ENCODE measurements at places on chromosomes 1 and 21. TPM values are rescaled to one million over a fixed set of nuclear protein-coding genes. Genes with fewer than 3 reads are reported as not detected.

Gene SIK1
- 6.0 TPM for total RNA-seq

Gene CENPF
- total RNA-seq = 45.5 TPM

Gene PRAMEF6
- total RNA-seq = not detected

Gene MAPKAPK2
- 79.1 TPM for total RNA-seq

Gene COL24A1
- total RNA-seq = not detected

Gene UQCRHL
- total RNA-seq = 2.0 TPM

Gene C8B
- not detected for total RNA-seq

Gene FOXD3
- total RNA-seq = not detected

Gene ANGEL2
- 41.2 TPM for total RNA-seq

GRCh38 chr21:42016364-42016985 lies 6.3 kb upstream of the ZBTB21 start:
- no peak for DNase-seq

DNA sequence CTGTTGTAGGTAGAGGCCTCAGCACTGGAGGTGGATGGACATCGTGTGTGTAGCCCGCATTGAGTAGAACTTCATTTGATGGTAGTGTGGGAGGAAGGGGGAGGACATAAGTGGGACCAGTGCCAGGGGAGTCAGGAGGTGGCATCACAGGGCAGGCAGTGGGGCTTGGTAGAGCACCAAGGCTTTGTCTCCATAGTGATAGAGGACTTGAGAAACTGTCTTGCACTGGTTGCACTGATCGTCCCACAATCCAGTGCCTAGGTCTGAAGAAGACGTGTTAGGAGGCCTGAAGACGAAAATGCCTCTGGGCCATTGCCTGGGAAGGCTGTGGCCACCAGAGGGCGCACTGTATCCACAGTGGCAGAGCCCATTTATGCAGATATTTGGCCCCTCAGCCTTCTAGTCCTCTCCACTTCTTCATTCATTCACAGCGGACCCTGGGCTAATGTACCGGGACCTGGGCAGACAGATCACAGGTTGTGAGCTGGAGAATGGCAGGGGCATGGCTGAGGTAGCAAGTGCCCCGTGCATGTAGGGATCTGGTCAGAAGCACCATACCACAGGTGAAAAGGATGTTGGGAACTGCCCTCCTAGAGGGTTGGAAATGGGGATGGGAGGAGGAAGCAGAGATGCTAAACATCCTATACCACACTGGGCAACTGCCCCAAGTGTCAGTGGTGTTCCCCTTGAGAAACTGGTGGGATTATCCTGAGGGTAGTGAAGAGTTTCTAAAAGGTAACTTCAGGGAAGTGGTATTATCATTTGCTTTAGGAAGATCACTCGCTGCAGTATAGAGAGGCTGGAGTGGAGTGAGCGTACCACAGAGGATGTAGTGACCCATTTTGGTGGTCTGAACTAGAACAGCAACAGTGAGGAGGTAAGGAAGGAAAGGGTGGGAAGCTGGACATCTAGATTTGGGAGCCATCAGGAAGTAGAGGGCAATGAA lies 95.3 kb downstream of the PIK3R3 start:
- peak; percentile 84 for DNase-seq

GRCh38 chr1:16625497-16626408 lies 12.4 kb upstream of the NBPF1 start:
- no peak for DNase-seq

DNA sequence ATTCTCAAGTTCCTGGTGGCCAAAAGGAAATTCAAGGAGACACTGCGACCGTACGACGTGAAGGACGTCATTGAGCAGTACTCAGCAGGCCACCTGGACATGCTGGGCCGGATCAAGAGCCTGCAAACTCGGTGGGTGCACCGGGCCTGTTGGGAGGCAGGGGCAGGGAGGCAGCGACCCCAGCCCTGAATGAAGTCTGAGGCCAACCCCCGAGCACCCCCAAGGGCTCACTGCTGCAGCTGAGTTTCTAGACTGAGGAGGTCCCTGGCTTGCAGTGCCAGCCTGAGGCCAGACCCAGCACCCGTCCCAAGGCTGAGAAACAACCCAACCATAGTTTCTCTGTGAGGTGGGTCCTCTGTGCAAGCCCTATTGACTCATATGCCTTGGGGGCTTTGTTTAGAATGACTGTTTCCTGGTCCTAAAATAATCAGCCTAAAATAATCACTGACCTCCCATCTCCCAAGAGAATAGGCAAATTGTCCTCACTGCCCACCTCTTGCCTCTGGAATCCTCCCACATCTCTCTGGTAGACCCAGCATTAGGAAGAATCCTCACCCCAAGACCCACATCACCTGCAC lies 27.1 kb downstream of the CITED4 start:
- no peak for DNase-seq

DNA sequence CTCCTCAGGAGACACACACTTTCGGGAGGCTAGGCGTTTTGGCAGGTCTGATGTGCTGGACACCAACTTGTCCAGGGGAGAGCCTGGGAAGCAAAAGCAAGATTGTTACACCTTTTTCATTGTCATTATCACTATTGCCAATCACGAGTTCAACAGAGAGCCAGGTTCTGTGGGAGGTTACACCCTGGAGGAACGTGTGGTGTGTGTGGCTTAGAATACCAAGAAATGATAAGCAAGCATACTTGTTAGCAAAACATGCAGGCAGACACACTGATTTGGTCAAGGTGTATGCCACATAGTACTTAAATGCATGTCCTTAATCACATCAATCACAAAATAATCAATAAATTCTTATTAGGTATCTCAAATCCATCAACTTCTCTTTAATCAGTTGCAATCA lies 16.1 kb downstream of the HMGCS2 start:
- no peak for DNase-seq

DNA sequence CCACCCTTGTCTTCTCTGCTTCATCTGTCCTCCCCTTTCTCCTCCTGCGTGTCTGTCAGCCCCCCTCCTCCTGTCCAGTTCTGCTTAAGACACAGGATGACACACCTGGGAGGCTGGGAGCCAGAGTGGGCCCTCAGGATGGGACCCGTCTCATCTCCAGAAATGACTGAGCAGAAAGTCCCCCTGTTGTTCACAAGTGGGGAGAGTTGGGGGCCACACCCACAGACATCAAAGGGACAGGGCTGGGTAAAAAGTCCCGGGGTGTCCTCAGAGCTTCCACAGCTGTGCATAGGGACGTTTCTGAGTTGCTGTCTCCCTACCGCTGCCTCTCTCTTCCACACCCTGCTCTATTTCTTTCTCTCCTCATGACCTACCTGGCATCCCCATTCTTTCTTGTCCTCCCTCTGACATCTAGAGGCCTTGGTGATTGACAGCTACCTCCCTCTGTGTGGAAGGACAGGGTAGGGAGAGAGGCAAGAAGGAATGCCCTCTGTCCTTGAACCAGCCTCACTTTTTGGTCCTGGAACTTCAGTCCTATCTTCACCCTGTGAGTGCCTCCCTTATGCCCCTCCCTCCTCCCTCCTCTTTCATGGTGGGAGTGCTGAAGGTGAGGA lies 19.5 kb upstream of the SH2D2A start:
- no peak for DNase-seq

DNA sequence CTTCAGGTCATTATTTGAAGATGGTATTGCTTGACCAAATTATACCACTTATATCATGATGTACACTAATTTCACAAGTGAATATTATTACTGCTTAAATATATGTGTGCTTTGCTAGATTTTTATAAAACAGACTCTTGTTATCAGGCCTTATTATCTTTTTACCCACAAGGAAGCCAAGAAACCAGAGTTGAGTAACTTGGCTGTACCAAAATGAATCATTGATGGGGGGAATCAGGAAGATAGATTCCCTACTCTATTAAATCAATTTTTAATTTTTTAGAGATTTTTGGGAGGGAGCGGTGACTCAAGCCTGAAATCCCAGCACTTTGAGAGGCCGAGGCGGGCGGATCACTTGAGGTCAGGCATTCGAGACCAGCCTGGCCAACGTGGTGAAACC lies 16.0 kb upstream of the SCCPDH start:
- DNase-seq = no peak

DNA sequence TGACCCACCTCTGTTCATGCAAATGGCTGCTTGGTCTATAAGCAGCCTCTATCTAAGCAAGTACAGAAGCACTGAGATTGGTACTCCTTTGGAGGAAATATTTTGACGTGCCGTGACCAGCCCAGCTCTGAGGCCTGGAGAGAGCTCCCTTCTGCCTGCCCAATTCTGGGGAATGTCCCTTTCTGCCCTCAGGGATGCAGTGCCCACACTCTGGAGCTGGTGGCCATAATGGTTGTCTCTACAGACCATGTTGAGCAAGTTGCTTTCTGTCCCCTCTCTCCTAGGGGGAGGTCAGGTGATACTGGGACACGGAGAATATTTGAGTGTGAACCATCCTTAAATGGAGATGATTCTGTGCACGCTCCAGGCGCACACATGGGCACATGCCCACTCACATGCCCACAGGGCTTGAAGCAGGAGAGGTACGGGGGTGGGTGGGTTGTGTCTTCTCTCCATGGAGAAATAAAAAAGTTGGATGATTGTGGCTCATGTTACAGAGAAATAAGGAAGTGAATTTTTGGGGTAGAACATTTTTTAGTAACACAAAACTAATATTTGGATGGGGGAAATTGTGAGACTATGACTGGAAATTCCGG lies 13.9 kb upstream of the ALPL start:
- DNase-seq = no peak

- no peak for DNase-seq
Observed at GRCh38 chr1:3904006-3904842, 4.2 kb upstream of the C1orf174 start.

DNA sequence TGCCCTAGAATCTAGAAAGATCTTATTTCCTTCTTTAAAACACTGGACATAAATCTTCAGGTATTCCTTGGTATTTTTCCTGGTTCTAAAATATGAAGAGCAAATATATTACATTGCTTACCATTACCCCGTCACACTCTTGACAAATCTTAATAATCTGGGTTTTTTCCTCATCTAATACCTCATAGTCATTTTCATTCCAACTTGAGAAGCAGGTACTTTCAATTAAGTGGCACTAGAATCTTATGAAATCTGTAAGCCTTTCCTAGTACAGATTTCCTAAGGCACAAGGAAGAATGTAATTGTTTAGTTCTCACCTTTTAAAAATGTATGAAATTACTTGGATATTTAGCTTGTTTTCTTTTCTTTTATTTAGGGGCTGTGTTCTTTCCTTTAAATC lies 481.5 kb upstream of the ZRANB2 start:
- no peak for DNase-seq

DNA sequence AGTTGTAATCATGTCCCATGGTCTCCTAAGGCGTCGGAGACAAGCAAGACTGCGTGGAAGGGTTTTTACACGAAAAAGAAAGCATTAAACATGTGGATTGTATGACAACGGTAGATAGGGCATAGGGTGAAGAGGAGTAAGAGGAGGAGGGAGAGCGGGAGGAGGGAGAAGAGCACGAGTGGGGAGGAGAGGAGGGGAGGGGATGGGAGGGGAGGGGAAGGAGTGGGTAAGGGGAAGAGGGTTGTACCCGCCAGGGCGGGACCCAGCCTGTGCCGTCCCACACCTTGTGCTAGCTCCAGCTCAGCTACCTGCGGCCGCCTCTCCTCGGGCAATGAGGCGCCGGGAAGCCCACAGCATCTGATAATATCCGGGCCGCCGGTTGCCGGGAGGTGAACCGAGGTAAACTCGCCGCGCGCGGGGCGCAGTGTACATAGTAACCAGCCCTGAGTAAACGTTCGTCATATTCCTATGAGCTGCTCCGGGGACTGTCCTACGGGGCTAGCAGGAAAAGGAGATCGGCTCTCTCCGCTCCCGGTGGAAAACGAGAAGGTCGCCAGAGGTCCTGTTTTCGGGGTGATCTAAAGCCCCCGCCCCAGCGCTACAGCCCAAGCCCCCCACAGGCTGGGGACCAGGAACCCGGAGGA lies 449 bp upstream of the RCAN3 start:
- DNase-seq = peak; percentile 77

DNA sequence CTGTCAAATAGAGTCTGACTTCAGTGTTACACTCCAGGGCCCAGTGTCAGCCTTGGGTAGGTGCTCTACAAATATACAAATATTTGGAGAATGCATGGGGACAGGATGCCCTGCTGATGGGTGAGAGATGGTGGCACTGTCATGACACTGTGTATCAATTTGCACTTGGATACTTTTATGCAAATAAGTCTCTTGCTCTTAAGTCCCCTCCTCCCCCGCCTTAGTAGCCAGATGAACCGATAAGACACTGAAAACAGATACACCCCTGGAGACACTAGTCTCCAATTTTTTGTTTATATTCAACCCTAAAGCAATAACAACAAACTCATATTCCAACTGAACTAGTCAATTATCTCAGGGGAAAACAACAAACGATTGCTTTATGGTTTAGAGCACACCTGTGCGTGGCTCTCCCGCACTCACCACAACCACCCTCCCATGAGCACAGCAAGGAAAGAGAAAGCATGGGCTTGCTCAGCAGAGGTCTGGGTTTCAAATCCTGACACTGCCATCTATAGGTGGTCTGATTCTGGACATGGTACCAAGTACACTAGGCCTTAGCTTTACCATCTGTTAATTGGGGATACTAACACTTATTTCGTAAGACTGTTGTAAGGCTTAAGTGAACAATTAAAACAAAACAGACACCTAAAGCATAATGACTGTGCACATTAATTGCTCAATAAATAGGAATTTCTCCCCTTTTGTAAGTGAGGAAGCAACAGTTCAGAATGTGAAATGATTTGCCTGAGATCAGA lies 50.3 kb downstream of the HIVEP3 start:
- no peak for DNase-seq

- no peak for DNase-seq
Observed at GRCh38 chr21:28885853-28886177, 106.9 kb downstream of the LTN1 start.

DNA sequence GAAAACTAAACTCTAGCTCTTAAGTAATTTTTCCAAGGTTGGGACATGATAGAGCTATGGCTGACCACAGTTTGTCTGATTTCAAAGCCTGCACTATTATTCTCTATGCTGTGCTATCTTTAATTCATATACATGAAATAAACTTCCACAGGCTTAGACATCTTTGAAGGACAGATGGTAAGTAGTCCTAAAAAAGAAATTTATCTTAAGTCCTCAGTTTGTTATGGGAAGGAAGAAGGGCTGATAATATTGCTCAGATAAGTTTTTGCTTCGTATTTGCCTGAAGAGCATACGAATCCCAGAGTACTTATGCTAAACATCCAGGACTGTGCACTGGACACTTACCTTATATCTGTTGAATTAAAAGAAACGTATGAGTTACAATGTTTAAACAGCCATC lies 39.6 kb downstream of the VCAM1 start:
- no peak for DNase-seq

DNA sequence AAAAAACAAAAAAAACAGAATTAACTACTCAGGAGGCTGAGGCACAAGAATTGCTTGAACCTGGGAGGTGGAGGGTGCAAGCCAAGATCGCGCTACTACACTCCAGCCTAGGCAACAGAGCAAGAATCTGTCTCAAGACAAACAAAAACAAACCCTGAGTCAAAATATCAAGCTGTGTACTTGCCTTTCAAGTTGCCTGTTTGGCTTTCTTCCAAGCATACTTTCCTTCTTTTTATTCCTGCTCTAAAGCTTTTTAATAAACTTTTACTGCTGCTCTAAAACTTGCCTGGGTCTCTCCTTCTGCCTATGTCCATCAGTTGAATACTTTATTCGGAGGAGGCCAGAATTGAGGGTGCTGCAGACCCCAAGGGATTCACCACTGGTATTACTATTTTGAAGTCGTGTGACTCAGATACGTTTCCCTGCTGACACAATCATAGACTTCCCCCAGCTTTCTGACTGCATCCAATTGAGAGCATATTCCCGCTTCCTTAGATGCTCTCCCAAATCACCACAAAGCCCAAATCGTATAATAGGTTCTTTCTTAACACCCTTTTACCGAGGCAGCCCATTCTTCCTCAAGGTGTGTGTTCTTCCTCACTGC lies 3.5 kb upstream of the ACBD6 start:
- no peak for DNase-seq

Data from CD8-positive, alpha-beta memory T cell (primary cell).